Testis (tissue), 5 donors: ENCODE measurements at places on chromosomes 6 and 20. TPM values are rescaled to one million over a fixed set of nuclear protein-coding genes. Genes with fewer than 3 reads are reported as not detected.

GRCh38 chr6:122753688-122754056, 25.8 kb upstream of the FABP7 start:
- DNase-seq: peak; percentile 87

The PSMB8 gene
- 4.6 TPM for total RNA-seq

The OR11A1 gene
- total RNA-seq: 0.19 TPM

- no peak for DNase-seq
These were observed 16.3 kb downstream of the RIN2 start for GRCh38 chr20:19774135-19774933.

- no peak for DNase-seq
These were observed 55.7 kb downstream of the RALY start for GRCh38 chr20:34049389-34049788.

GRCh38 chr6:134873500-134874388, 76.2 kb downstream of the ALDH8A1 start:
- DNase-seq: no peak

The EFCAB8 gene
- total RNA-seq: 4.9 TPM
